MG63 (cell line): ENCODE measurements at places on chromosomes 12 and 14. TPM values are rescaled to one million over a fixed set of nuclear protein-coding genes. Genes with fewer than 3 reads are reported as not detected.

GRCh38 chr12:89674326-89674942 is 34.2 kb downstream of the ATP2B1 start:
- no peak for DNase-seq

Gene CCDC59
- 54.6 and 142 TPM in 2 replicates for total RNA-seq

Gene PTPN6
- total RNA-seq: not detected in 2 replicates

DNA sequence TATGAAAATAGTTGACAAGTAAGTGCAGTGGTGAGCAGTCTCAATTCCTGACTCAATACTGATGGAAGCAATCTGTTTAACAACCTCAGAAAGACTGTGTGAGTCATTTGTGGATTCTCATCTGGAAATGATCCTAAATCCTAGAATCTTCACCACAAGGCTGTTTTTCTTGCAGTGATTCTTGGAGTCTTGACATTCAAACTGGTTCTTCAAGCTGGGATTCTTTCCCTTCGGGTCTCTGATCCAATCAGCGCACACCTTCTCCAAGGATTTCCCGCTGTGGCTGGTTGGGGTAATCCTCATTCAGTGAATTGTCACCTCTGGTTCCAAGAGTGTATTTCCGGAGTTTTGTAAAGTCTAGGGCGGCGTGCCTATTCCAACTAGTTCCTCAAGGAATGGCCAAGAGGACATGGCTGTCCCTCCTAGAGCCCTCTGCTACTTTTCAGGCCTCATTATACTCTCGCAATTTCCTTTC is 37.7 kb upstream of the FOXJ2 start:
- peak; percentile 45 for DNase-seq

Gene AGAP2
- not detected in 2 replicates for total RNA-seq

DNA sequence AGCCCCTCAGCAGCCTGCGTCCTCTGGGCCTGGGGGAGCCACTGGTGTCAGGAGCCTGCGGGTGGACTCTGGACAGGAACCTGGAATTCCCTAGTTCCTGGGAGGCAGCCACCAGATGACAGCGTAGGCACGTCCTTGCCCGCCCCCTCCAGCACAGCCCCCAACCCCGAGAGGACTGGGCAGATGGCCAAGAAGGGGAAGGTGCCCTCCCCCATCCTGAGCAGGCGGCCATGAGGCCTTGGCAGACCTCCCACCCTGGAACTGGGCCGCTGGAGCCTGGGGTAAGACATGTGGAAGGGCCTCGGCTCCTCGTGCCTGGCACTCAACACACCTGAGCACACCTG is 60.4 kb upstream of the FBRSL1 start:
- DNase-seq: no peak

DNA sequence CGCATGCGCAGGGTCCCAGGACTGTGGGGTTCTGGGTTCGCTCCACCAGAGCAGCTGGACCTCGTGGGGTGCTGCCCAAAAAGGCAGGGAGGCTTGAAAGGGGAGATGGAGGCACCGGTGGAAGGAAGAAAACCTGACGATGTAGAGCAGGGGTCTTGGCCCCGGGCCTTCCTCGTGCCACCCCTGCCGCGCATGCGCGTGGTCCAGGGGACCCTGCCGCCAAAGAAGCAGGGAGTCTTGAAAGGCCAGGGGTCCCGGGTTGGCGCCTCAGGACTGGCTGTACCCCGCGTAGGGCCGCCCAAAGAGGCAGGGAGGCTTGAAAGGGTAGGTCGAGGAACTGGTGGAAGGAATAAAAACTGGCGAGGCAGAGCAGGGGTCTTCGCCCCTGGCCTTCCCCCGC is 321.0 kb downstream of the ALG10 start:
- DNase-seq: no peak

DNA sequence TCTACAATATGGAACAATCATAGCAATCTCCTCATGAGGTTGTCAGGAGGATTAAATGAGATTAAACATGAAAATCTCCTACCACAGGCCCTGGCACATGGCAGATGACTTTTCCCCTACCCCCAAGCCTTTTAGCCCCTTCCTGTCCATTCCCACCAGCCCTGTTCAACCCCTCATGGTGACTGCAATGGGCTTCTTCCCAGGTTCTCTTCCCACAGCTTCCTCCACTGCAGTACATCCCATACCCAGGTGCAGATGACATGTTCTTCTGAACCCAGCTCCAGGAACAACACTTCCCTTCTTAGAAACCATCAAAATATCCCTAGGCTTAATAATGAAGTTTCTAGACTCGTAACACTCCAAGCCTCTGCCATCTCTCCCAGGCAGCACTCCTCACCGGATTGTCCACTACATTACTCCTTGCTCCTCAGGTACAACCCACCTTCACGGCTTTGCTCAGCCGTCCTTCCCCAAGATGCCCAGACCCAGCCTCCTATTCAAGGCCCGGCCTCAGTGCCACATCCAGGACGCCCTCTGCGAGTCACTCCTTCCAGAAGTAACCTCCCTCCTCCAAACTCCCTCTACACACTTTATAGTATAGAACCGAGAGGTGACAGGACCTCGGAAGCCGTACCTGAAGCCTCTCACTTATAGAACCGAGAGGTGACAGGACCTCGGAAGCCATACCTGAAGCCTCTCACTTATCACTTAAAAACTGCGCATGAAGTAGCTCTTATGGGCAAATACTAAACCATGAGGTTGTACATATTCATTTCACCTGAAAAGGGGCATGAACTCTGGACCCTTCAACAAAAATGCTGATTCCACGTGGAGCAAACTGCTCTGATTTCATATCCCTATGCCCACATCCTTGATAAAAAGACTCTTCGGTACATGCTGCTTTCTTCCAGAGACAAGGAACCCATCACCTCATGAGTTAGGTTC is 1.5 kb downstream of the CRACR2A start:
- no peak for DNase-seq

GRCh38 chr12:51085757-51086156 is 2.4 kb upstream of the CSRNP2 start:
- no peak for DNase-seq

Gene ISM2
- not detected in 2 replicates for total RNA-seq

DNA sequence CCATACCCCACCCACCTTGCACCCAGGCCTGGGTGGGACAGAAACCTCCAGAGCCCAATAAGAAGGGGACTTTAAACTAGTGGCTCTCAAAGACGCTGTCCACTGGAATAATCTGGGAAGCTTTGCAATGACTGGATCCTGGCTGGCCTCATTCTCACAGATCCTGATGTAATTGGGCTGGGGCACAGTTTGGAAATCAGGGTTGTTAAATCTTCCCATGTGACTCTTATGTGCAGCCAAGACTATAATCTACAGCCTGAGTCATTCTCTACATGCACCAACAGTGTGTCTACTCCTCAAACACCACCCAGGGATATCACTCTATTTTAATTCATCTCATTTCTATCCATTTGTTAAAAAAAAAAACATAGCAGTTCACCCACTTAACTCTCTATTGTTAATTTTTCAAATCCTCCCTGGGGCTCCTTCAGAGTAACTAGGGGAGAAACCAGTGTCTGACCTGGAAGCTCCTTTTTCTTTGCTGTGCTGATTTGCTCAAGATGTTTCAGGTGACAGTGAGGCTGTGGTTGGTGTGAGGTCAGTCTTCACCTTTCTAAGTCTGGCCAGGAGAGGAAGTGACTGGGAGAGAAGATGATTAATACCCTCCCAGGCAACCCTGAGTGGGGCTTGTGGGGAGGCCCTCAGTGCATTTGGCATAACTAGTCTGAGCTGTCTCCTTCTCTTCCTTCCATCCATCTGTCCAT is 211.6 kb upstream of the SFSWAP start:
- peak; percentile 39 for DNase-seq

Gene PLD4
- total RNA-seq: not detected in 2 replicates

DNA sequence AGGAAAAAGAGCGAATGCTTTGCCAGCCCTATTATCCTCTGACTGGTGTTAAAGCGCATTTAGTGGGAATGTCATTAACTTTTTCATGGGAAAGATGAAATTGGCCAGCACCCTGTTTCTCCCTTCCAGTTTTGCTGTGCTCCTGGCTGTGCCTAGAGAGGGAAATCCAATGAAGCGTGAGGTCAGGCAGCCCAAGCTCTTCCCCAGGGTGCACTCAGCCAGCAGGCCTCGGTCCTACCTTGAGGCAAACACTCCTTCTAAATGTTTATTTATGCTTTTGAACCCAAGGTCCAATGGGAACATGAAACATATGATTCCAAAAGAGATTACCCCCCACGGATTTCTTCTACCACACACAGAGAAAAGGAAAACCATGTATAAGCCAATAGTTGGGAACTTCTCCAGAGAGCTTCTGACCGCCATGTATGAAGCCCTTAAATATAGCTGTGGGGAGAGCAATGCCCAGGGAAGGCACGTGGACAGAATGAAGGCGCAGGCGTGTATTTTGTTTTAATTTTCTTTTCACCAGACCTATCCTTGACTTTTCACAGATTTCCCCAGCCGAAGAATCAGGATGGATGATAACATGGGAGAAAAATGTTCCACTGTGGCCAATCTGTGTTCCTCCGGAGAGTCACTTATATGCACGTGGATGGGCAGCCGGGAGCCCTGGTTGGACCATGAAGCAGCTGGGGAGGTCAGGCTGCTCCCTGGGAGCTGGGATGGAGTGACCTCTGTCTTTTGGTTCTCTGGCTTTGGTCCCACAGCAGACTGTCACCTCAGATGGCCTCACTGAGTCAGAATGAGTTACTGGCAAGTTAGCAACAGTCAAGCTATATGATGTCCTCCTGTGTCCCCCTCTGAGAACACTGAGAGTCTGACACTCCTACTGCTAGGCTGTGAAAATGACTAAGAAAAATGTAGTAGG is 37.3 kb downstream of the GPR135 start:
- DNase-seq: no peak

- DNase-seq: no peak
Measured at GRCh38 chr12:6362403-6362802, 13.0 kb downstream of the SCNN1A start.

GRCh38 chr14:20723488-20723887 is 22.2 kb upstream of the EDDM3A start:
- DNase-seq: no peak

- no peak for DNase-seq
Measured at GRCh38 chr14:104556256-104557021, 23.1 kb upstream of the C14orf180 start.

Gene LRTM2
- not detected in 2 replicates for total RNA-seq

Gene ART4
- total RNA-seq: not detected in 2 replicates

DNA sequence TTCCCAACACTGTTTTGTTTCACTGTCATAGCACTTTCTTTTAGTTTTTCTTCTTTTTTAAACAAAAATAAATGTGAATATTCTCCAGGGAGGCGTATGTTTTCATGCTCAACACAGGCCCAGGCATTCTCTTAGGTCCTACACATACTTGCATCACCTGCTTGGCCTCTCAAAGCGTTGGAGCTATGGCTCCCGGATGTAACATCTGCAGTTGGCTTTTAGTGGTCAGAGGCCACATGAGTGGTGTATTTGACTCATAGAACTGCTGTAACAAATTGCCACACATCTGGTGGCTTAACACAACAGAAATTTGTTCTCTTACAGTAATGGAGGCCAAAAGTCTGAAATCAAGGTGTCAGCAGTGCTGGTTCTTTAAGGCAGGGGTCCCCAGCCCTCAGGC is 44.6 kb upstream of the VRK1 start:
- no peak for DNase-seq

- DNase-seq: no peak
Measured at GRCh38 chr12:106766393-106766826, 8.1 kb upstream of the RIC8B start.

Gene NUAK1
- total RNA-seq: 1.9 and 4.9 TPM in 2 replicates

Gene SMCO2
- not detected in 2 replicates for total RNA-seq

DNA sequence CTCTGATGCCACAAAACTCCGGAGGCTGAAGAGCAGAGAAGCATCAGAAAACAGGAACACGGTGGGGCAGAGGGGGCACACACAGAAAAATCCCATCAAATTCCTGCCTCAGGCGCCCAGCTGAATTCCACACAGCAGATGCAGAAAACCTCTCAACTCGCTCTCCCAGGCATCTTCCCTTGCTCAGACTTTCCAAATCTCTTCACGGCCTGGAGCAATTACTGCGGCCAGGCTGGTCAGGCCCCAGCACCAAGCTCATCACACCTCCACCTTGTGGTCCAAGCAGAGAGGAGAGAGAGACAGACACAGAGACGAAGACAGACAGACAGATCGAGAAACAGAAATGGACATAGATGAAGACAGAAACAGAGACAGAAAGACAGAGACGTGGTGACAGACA is 89.0 kb downstream of the NCOR2 start:
- DNase-seq: no peak

Gene TAS2R9
- total RNA-seq: not detected in 2 replicates

- DNase-seq: no peak
Measured at GRCh38 chr12:128592220-128592744, 231.5 kb downstream of the SLC15A4 start.

GRCh38 chr14:95018821-95019220 is 138.5 kb downstream of the DICER1 start:
- no peak for DNase-seq

GRCh38 chr12:67413577-67413976 is 144.4 kb downstream of the CAND1 start:
- no peak for DNase-seq

Gene SOAT2
- total RNA-seq: not detected in 2 replicates

Gene RHEBL1
- 0.16 TPM in 1 of 2 replicates, not detected in the other for total RNA-seq

GRCh38 chr14:96722736-96723135 is 74.4 kb upstream of the VRK1 start:
- no peak for DNase-seq

GRCh38 chr12:77070800-77071449 is 5.6 kb upstream of the E2F7 start:
- no peak for DNase-seq

DNA sequence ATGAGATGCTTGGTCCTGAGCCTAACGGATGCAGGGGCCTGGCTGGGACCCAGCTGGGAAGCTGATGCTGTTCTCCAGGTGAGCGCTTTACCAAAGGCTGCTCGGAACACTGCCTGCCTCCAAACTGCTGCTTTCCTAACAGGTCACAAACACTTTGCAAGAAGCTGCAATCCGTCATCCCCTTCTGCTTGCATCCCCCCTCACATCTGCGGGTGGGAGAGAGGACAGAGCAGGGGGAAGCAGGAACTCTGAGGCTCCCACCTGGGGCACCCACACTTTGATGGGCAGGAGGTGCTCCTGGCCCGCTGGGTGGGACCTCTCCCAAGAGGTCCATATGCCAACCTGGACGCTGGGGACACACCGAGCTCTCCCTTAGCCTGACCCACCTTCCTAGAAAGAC is 24.9 kb upstream of the PPP2R5C start:
- DNase-seq: no peak

DNA sequence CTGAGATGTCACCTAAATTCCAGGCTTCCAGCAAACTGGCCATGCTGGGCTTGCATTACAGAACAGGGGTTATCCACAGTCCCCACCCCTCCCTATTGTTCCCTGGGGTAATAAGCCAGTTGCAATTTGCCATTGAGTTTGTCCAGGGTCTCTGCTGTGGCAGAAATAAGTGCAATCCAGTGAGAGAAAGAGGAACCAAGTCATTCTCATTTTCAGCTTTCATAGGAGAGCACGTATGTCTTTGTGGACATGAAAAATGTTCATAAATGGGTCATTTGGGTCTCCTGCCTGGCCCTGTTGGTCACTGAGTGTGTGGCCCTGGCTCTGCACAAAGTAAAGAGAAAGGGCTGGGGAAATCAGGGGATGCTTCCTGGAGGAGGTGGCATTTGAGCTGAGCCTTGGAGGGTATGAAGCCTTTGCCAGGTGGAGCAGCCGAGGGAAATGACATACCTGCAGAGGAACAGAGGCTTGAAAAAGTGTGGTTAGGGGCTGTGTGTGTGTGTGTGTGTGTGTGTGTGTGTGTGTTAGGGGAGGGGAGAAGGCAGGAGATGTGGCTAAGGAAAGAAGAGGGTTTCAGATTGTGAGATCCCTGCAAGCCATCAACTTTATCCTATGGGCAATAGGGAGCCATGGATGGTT is 29.3 kb downstream of the CMKLR1 start:
- no peak for DNase-seq
